SHP77 treated with DMSO at 0.1 percent for 48 hours (cell line): ENCODE measurements at places on chromosomes 5 and 9.
A peak's percentile ranks its signal among the peaks of the same experiment; 100 is the strongest.

DNA sequence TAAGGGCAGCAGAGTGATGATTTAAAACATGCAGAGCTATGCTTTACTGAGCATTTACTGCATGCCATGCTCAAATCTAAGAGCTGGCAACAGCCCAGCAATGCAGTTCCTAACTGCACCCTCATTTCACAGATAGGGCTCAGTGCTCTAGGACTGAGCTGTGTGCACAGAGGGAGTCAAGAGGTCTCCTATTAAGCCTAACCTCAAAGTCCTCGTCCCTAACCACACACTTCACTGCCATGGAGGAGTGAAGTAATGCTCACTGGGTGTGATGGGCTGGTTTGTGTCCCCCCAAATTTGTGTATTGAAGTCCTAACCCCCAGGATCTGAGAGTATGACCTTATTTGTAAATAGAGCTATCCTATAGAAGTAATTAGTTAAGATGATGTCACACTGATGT, 25.9 kb downstream of the BARX1 start:
- DNase-seq: no peak

- DNase-seq: no peak
Measured at GRCh38 chr9:137032858-137033257, 970 bp upstream of the FUT7 start.

DNA sequence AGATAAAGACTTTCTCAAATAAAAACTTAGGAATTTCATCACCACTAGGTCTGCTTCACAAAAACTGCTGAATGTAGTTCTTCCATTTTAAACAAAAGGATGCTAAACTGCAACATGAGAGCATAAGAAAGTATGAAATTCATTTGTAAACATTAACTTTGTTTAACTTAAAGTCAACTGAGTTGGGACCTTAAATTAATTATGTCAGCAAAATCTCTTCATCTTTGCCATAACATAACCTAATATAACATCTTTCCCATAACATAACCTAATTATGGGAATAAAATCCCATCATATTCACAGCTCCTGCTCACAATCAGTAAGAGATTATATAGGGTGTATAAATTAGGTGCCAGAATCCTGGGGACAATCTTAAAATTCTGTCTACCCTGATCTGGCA, 78.8 kb upstream of the PCSK5 start:
- no peak for DNase-seq

DNA sequence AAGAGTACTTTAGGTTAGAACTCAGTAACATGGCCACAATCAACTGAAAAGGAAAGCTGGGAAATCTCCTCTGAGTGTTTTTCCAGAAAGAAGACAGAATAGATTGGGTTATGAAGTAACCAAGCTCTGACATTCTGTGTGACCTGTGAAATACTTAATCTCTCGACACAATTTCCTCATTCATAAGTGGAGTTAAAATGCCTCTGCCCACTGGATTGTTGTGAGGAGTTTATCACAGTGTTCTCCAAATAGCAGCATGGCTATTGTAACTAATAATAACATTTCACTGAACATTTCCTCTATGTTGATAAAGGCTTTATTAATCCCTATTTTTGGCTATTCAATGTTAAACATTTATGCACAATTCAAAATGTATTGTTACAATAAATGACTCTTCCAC, 311.0 kb downstream of the GABRB2 start:
- DNase-seq: no peak

- no peak for DNase-seq
Measured at GRCh38 chr5:174310243-174310642, 264.7 kb downstream of the NSG2 start.

GRCh38 chr5:1387059-1387755, 42.3 kb upstream of the CLPTM1L start:
- DNase-seq: peak; percentile 57

DNA sequence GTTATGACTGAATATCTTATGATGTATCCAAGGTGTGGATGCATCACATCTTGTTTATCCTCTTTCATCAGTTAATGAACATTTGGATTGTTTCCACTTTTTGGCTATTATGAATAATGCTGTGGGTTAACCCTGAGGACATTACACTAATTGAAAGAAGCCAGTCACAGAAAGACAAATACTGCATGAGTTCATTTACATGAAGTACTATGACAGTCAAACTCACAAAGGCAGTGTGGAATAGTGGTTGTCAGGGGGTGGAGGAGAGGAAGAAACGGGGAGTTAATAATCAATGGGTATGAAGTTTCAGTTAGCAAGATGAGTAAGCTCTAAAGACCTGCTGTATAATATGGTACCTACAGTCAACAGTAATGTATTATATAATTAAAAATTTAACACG, 409.4 kb upstream of the CTNND2 start:
- DNase-seq: no peak

GRCh38 chr5:178247481-178248456, 15.2 kb upstream of the PHYKPL start:
- no peak for DNase-seq

DNA sequence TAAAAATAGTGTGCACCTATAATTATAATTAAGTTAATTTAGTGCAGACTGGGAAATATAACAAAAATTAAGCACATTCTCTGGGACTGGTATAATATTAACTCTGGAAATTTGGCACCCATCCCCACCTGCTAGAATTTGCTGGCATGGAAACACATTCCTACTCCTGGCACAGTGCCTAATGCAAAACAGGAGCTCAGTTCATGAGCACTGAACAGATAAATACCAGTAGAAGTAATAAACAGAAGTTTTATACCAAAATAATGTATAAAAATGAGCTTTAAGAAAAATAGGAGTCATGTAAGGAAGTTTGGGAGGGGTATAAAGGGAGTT, 23.7 kb upstream of the NPR3 start:
- DNase-seq: peak; percentile 7

DNA sequence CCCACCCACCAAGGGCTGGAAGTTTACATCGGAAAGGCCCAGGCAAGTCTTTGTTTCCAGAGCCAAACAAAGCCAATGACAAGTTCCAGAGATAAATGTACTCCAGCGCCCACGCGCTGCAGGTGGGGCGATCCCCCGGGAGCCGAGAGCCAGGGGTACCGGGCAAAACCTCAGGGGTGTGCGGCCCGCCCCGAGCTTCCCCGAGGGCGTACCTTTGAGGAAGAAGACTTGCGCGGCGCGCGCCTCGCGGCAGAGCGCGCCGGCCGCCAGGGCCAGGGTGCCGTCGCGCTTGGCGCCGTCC, 671 bp downstream of the DUSP1 start:
- no peak for DNase-seq

DNA sequence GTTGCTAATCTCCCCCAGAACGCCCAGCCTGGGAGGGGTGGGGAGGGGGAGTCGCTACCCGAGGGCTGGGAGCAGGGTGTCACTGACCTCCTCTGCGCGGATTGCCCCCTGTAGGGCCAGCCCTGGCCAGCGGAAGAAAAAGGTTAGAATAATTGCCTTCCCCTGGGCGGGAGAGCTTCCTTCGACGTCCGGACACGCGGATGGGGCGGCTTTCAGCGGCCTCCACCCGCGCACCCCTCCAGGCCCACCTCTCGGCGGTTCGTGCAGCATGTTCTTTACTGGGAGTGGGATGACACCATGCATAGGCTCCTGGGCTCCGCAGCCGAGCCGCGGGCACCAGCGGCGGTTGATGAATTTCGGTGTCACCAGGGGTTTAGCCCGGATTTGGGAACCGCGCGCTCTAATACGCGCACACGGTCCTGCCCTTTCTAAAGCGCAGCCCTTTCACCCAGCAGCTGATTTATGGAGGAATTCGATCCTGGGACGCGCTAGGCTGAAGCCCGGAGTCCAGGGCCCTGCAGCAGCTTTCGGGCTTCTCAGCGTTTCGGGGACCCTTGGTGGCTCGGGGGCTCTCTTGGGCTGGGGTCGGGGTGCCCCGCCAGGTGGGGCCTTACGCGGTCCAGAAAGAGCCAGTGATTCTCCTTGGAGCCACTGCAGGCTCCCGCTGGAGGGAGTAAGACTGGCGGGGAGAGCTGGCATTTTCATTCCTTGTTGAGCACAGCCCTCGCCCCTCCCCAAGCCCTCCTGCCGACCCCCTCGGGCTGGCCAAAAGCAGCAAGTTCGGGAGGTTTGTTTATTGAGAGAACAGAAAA, 10.1 kb downstream of the LMX1B start:
- no peak for DNase-seq

GRCh38 chr5:176133289-176133870, 104.8 kb upstream of the SIMC1 start:
- no peak for DNase-seq
